ENCODE measurements at places on chromosomes 5 and 9. TPM values are rescaled to one million over a fixed set of nuclear protein-coding genes. Genes with fewer than 3 reads are reported as not detected.
A peak's percentile ranks its signal among the peaks of the same experiment; 100 is the strongest.

- no peak for DNase-seq
Observed at GRCh38 chr9:31445357-31445756, 939.1 kb upstream of the ACO1 start.

GRCh38 chr9:37364751-37365360 lies 57.6 kb upstream of the GRHPR start:
- no peak for DNase-seq

- no peak for DNase-seq
Observed at GRCh38 chr5:58828258-58828657, 245.4 kb downstream of the RAB3C start.

DNA sequence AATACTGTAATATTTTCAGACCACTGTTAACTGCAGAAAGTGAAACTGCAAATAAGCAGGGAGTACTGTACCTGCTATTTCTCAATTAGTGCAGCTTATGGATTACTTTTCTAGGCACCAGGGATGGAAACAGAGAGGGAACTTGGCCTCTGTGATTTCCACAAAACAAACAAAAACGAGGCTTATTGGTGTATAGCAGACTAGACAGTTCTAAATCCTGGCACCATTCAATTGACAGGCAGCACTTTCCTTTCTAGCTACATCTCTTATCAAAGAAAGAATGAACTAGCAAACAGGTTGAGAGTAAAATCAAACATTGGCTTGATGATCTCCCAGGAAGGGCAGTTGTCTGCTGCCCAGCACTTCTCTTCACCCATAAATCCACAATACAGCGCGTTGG lies 16.0 kb upstream of the IL33 start:
- DNase-seq, result no peak

DNA sequence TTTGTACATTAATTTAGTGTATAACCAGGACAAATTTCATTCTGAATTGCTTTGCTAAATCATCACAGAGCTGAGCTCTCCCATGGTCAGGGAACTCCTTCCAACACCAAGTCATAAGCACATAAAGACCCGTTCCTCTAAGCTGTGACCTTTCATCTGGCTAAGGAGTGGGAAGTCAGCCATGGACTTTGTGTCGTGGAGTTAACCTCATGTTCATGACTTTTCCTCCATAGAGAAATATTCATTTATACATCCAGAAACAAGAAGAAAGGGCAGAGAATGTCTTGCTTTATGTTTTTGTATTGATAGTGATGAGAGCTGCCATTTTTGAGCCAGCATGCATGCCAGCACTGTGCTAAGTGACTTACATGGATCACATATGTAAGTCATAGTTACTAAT lies 97.5 kb downstream of the INIP start:
- DNase-seq, result no peak

GRCh38 chr5:7815892-7816534 lies 34.9 kb downstream of the CFAP90 start:
- DNase-seq, result peak; percentile 90

- no peak for DNase-seq
Observed at GRCh38 chr5:100546001-100546400, 10.8 kb downstream of the FAM174A start.

DNA sequence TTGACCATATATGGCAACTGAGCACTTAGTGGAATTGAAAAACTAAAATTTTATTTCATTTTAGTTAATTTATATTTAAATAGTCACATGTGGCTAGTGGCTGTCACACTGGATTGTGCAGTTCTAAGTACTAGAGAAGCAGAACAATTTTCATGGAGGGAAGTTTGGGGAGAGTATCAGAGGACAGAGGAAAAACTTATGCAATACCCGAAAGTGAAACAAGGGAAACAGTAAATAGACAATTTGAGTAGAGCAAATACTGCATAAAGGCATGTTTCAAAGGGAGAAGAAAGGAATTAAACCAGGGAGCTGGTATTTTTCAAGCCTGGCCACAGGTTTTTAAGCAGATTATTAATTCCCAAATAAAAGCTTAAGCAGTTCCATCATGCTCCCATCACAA lies 590.5 kb upstream of the RORB start:
- no peak for DNase-seq

The CDKN2B-AS1 gene
- total RNA-seq, result 0.21 TPM

- DNase-seq, result no peak
Observed at GRCh38 chr9:115313545-115313944, 195.6 kb upstream of the TNC start.

GRCh38 chr9:126697330-126697729 lies 83.6 kb downstream of the LMX1B start:
- DNase-seq, result no peak

DNA sequence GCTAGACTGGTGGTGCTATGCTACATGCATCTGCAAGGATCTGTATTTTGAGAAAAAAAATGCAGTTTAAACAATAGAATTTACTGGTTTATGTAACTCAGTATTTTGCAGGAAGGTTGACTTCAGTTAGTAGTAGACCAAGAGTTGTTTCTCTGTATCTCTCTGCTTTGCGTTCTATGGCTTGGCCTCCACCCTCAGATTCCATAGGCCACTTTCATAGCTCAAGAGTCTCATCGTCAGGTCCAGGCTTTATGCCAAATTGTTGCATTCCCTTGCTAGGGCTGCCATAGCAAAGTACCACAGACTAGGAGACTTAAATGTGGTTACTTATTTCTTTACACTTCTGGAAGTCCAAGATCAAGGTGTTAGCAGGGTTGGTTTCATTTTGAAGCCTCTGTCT lies 48.1 kb upstream of the RORB start:
- DNase-seq, result no peak

- no peak for DNase-seq
Observed at GRCh38 chr5:139638090-139638735, 9.9 kb upstream of the CXXC5 start.

The CDKN2A gene
- total RNA-seq, result not detected

GRCh38 chr5:160367885-160368284 lies 2.5 kb downstream of the C1QTNF2 start:
- DNase-seq, result no peak

The ADGRV1 gene
- 43.4 TPM for total RNA-seq

- DNase-seq, result no peak
Observed at GRCh38 chr9:103225702-103226646, 230.8 kb downstream of the CYLC2 start.

DNA sequence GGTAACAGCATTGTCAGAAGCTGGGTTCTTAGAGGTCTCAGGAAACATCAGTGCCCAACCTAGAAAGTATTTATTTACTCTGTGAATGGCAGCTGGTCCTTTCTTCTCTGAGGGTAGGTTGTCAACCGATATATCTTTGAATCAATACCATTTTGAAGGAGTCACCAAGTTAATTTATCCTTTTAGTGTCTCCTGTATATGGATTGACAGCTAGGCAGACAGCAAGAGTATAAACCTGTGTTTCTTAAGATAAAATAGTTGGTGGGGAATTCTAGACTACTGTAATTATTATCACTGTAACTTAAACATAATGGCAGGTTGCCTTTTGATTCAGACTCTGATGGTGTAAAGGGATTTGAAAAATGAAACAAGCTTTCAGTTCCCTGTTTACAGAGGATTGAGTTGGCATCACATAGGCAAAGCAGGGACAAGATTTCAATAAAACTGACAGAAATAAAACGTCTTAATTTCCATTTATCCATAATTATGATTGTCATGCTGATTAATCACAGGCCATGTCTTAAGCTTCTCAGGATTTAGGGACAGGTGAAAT lies 190.8 kb upstream of the HAPLN1 start:
- DNase-seq, result no peak

GRCh38 chr5:110644357-110644756 lies 82.1 kb downstream of the TMEM232 start:
- no peak for DNase-seq

The PCDHB3 gene
- total RNA-seq, result 5.7 TPM
